ENCODE measurements at places on chromosomes 12 and 14.

DNA sequence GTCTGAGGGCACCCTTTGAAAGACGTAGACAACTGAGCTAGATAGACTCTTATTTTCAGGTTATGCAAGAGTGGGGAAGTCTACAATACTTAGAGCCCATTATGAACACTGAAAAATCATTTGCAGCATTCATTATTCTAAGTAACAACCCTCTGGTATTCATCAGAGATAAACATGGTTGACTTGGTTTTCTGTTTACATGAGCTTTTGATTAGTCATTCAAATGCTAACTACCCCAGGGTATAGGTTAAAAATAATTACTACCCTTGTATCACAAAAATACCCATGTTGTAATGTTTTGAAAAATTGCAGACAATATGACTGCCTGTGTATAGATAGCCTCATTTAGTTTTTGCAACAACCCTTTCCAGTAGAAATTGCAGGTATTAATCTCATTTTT is 78.5 kb downstream of the PPFIBP1 start:
- peak; percentile 55 for DNase-seq

- DNase-seq = no peak
Observed at GRCh38 chr12:64634508-64635092, 24.3 kb downstream of the RASSF3 start.

GRCh38 chr14:90585106-90585505 is 188.3 kb downstream of the CALM1 start:
- DNase-seq = no peak

DNA sequence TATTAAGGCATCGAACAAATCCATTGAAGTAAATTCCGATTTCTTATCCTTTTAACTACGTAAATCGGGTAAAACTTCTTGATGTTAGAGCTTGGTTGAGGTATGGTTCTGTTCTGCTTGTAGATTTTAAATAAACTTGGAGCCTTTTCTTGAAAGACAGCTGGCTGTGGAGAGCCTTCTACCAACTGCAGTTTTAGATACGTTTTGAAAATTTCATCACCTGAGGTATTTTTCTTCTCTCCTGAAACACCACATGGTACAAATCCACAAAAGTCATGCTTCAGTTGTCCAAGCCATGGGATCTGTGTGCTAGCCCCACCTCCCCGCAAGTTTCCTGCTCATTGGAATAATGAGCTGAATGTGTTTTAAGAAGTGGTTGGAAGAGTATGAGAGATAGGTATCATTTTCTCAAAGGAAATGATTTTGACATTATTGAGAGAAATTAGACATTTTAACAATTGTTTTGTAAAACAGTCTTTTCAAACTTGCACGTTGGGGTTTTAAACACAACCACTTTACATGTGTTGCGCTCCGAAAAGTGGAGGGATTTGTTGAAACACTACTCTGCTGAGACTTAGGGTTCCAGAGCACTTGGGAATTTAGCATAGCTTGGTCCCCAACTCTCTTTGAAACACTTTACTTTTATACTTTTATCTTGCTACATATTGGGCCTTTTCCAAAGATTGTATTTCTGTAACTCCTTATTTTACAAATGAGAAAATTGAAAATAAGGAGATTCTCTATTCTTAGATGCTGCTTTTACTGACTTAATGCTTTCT is 1.4 kb downstream of the PPM1A start:
- DNase-seq = peak; percentile 45

- no peak for DNase-seq
Observed at GRCh38 chr14:100770605-100771120, 44.0 kb downstream of the DLK1 start.

Data from ELR (cell line).